ENCODE measurements at places on chromosomes 6 and 20. TPM values are rescaled to one million over a fixed set of nuclear protein-coding genes. Genes with fewer than 3 reads are reported as not detected.

DNA sequence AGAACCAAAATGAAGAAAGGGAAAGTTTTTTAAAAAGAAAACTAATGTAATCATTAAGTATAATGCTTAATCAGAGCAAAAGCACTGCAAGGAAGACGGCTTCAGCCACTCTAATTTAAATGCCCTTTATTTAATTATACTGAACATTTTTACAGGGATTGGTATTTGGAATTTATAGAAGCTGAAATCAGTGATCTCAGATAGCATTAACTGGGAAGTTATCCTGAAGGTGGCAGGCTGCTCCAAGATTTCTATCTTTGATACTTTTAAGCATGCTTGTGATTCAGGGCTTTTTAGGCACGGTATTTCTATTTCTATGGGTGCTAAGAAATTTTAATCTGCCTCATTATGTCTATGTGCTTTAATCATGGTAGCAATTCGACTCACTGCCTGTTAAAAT lies 1.3 kb upstream of the NDUFAF4 start:
- H3K27me3 ChIP-seq: peaks cover 14% of the 10 kb centered on the region
- peaks cover 20% of the 10 kb centered on the region for H3K36me3 ChIP-seq
- no peak overlapping the region for H3K27ac ChIP-seq

DNA sequence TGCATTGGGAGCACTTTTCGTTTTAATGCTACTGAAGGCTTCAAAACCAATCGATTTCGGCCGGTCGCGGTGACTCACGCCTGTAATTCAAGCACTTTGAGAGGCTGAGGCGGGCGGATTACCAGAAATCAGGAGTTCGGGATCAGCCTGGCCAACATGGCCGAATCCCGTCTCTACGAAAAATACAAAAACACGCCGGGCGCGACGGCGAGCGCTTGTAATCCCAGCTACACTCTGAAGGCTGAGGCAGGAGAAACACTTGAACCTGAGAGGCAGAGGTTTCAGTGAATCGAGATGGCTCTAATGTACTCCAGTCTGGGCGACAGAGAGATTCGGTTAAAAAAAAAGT lies 58.4 kb downstream of the TRIM38 start:
- peaks cover 52% of the 10 kb centered on the region for H3K4me1 ChIP-seq
- peak overlapping the region; percentile 100 for H3K27ac ChIP-seq
- peaks cover 2% of the 10 kb centered on the region for H3K36me3 ChIP-seq
- H3K4me3 ChIP-seq: peak overlapping the region; percentile 99
- peak; percentile 79 for DNase-seq

- H3K4me3 ChIP-seq: no peak overlapping the region
- no peak overlapping the region for H3K27ac ChIP-seq
- H3K27me3 ChIP-seq: peaks cover 6% of the 10 kb centered on the region
- H3K36me3 ChIP-seq: no peaks in the 10 kb centered on the region
- no peak for DNase-seq
Observed at GRCh38 chr6:167588920-167589614, 237.6 kb upstream of the AFDN start.

RCAN2 gene
- not detected for total RNA-seq

GRCh38 chr6:144193181-144193580 lies 42.9 kb downstream of the STX11 start:
- no peaks in the 10 kb centered on the region for H3K27me3 ChIP-seq
- DNase-seq: no peak
- H3K4me1 ChIP-seq: peaks cover 1% of the 10 kb centered on the region
- H3K4me3 ChIP-seq: no peak overlapping the region

- H3K27me3 ChIP-seq: no peaks in the 10 kb centered on the region
- no peak for DNase-seq
- no peak overlapping the region for H3K4me3 ChIP-seq
Observed at GRCh38 chr6:95517568-95517967, 59.8 kb upstream of the MANEA start.

NXT1 gene
- 37.8 TPM for total RNA-seq

GRCh38 chr20:50689864-50690649 lies 1.3 kb downstream of the RIPOR3 start:
- H3K27me3 ChIP-seq: peaks cover 36% of the 10 kb centered on the region
- H3K27ac ChIP-seq: no peak overlapping the region
- no peak overlapping the region for H3K4me3 ChIP-seq
- DNase-seq: no peak

GRCh38 chr6:70563530-70563929 lies 3.2 kb upstream of the SDHAF4 start:
- no peak for DNase-seq
- peaks cover 5% of the 10 kb centered on the region for H3K36me3 ChIP-seq
- no peak overlapping the region for H3K4me3 ChIP-seq
- peaks cover 15% of the 10 kb centered on the region for H3K4me1 ChIP-seq
- no peak overlapping the region for H3K27ac ChIP-seq

DNA sequence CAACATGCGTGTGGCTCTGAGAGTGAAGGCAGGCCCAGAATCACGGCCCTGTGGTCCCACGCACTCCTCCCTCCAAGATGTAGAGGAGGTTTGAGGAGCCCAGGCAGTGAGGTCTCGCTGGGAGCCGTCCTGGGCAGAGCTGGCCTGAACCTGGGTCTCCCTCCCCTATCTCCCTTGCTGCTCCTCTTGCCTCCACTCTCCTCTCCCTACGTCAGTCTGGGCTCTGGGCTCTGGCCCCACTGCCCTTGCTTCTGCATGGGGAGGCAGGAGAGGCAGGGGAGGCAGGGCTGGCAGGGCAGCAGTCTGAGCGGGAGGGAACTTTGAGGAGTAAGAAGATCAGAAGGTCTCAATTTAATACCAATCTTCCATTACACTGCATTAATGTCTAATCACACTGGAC lies 375.1 kb downstream of the ZFAND3 start:
- no peak overlapping the region for H3K27ac ChIP-seq
- no peak overlapping the region for H3K4me3 ChIP-seq
- no peaks in the 10 kb centered on the region for H3K36me3 ChIP-seq
- DNase-seq: no peak
- no peaks in the 10 kb centered on the region for H3K27me3 ChIP-seq

DNA sequence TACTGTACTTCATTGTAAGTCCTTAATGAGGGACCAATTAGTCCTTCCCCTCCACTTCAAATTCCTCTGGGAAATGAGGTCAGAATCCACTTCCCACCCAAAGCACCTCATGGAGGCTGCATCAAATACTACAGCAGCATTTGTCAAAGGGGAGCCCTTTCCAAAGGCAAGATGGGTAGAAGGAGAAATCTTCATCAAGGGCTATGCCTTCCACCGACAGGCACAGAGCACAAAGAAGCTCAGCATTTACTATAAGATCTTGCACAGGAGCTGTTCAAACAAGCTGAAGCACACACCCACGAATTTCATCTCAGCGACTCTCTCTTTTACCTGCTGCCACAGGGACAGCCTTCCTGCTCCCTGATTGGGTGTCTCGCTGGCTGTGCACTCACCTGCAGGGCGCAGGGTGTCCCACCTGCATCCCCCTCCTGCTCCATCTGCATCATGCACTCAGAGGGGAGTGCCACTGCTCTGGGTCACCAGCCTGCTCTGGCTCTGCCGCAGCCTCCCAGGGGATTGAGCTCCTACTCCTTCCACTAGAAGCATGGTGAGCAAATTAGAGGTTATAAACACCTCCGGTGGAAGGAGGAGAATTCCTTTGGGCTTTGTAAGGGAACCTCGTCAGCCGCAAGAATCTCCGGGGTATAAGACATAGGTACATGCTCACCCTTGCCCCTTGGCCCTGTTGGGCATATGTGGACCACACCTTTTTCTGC lies 164.5 kb downstream of the ATXN1 start:
- H3K36me3 ChIP-seq: peaks cover 33% of the 10 kb centered on the region
- H3K4me1 ChIP-seq: peaks cover 40% of the 10 kb centered on the region
- no peaks in the 10 kb centered on the region for H3K27me3 ChIP-seq

HLA-DMA gene
- total RNA-seq: 16.2 TPM

GRCh38 chr6:112281821-112282615 lies 27.7 kb upstream of the LAMA4 start:
- no peaks in the 10 kb centered on the region for H3K36me3 ChIP-seq
- DNase-seq: no peak
- no peak overlapping the region for H3K27ac ChIP-seq
- peaks cover 34% of the 10 kb centered on the region for H3K27me3 ChIP-seq

DNA sequence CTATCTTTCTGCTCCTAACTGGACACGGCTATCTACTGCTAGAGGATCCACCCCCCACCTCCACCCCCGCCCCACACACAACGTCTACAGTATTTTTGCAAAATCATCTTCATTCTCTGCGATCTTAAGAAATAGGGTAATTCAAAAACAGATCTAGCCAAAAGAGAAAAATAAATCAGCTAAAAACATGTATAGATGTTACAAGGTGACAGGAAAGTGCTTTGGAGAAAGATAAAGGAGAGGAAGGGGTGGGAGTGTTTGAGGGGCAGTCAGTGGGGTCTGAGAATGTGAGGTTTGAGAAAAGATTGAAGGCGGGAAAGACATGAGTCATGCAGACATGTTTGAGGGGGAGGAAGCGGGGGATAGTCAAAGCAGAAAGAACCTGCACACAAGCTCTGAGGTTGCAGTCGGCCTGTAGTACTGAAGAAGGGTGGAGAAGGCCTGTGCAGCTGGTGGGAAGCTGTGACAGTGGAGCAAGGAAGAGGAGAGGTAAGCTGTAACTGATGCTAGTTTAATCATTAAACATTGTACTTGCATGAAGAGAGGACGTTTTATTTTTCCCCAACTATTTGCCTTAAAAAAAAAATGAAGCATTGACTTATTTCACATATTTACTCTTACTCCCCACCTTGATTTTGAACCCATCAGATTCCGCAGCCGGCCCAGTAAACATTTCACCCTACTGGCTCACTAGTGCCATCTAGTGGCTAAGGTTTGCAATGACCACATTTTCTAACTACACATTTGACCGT lies 332.6 kb downstream of the ADGRB3 start:
- H3K27me3 ChIP-seq: no peaks in the 10 kb centered on the region
- H3K36me3 ChIP-seq: no peaks in the 10 kb centered on the region
- H3K4me3 ChIP-seq: no peak overlapping the region
- H3K4me1 ChIP-seq: peaks cover 4% of the 10 kb centered on the region

DNA sequence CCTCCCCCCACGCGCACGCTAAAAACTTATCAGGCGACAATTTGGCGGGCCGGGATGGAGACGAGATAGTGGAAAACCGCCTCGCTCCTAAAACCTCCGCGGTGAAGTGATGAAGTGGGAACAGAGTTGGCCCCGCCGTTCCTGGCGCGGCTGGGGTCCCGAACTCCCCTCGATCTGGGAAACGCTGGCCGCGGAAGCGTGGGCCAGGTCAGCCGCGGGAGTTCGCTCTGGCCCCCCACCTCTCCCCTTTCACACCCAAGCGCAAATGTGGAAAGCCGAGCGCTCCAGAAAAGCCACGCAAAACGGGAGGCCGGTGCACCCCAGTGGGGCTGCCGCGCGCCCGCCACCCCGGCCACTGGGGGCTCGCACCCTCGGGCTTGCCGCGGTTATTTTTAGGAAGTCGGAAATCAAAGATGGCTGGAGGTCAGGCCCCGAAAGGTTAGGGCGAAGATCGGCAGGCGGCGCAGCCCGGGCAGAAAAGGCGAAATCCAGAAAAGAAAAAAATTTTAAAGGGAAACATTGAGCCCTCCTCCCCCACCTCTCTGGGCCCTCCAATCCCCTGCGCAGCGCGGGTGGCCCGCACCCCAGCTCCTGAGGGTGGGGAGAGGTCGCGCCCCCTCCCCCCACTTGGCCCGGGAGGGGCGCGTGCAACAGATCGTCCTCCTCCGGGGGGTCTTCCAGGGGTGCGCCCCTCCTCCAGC lies 1.0 kb downstream of the SALL4 start:
- DNase-seq: peak; percentile 9
- H3K27me3 ChIP-seq: peaks cover 62% of the 10 kb centered on the region
- H3K27ac ChIP-seq: no peak overlapping the region
- H3K4me1 ChIP-seq: peaks cover 8% of the 10 kb centered on the region
- H3K36me3 ChIP-seq: no peaks in the 10 kb centered on the region

LPA gene
- not detected for total RNA-seq

DNA sequence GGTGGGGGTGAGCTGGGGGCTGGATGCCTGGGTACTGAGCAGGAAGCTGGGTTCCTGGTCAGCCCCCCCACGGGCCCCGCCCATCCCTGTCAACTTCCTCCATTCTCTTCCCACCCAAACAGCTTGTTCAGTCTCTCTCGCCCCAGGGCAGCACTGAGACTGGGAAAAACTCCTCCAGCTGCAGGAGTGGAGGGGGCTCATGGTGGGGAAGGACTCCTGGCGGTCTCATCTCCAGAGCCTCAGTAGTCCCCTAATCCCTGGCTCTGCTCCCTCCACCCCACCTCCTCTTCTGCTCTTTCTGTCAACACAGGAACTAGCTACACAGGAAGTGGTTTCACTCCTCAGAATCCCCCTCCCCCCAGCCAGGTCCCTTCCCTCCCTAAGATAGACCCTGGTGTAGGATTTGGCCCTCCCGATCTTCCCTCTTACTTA lies at the start of gene GPSM3:
TSS of gene GPSM3 (minus strand) at position 36 of the 432 bp plus-strand sequence. CDS start 130 bp downstream, outside the sequence.
- peak; percentile 63 for DNase-seq
- H3K36me3 ChIP-seq: peaks cover 23% of the 10 kb centered on the region
- peak within 1 kb of the TSS; percentile 99 for H3K27ac ChIP-seq
- H3K4me3 ChIP-seq: peak within 1 kb of the TSS; percentile 97

DOK5 gene
- total RNA-seq: 1.4 TPM

DNA sequence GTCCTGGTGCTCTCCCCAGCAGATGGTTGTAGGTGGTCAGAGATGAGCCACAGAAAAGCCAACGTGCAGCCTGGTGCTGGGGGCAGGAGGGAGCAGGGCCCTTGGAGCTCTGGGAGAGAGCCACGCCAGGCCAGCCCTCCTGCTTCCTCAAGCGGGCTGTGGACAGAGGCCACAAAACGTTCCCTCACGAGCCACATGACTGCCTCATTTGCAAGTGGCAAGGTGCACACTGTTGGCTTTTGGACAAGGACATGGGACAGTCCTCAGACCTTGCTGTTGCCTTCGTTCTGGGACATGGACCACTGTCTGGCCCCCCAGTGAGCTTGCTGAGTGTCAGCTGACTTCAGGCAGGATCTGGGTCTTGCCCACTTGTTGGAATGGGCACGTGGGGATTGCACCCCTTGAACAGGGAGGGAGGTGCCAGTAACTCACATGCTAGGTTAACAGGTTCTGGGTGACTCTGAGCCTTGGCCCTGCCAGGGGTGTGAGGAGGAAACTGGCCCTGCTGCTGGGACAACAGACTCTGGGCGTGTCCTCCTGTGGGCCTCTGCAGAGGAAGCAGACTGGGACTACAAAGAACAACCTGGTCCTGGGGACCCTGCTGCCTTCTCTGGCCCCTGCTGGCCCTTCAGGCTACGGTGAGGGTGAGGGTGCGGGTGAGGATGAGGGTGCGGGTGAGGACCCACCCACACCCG lies 2.6 kb downstream of the SLCO4A1 start:
- H3K27ac ChIP-seq: no peak overlapping the region
- peaks cover 37% of the 10 kb centered on the region for H3K4me1 ChIP-seq
- H3K36me3 ChIP-seq: peaks cover 32% of the 10 kb centered on the region
- no peaks in the 10 kb centered on the region for H3K27me3 ChIP-seq
- DNase-seq: no peak
- peak overlapping the region; percentile 79 for H3K4me3 ChIP-seq

GRCh38 chr6:89797317-89797716 lies 22.3 kb downstream of the MDN1 start:
- no peak for DNase-seq
- H3K4me1 ChIP-seq: peaks cover 27% of the 10 kb centered on the region
- no peak overlapping the region for H3K4me3 ChIP-seq
- peaks cover 55% of the 10 kb centered on the region for H3K36me3 ChIP-seq
- no peaks in the 10 kb centered on the region for H3K27me3 ChIP-seq

GRCh38 chr20:46349742-46350056 lies 41.4 kb upstream of the CDH22 start:
- H3K27me3 ChIP-seq: no peaks in the 10 kb centered on the region
- peaks cover 18% of the 10 kb centered on the region for H3K36me3 ChIP-seq
- no peak for DNase-seq
- H3K4me1 ChIP-seq: peaks cover 16% of the 10 kb centered on the region
- H3K4me3 ChIP-seq: no peak overlapping the region
- H3K27ac ChIP-seq: no peak overlapping the region

AVP gene
- total RNA-seq: not detected

C6orf132 gene
- total RNA-seq: 0.18 TPM

PRIM2 gene
- 42.0 TPM for total RNA-seq

CD24 gene
- 1.4 TPM for total RNA-seq

- no peaks in the 10 kb centered on the region for H3K4me1 ChIP-seq
- H3K27ac ChIP-seq: no peak overlapping the region
- H3K36me3 ChIP-seq: no peaks in the 10 kb centered on the region
Observed at GRCh38 chr6:74731931-74732330, 473.9 kb downstream of the COL12A1 start.

VGLL2 gene
- not detected for total RNA-seq

All from activated CD8-positive, alpha-beta T cell treated with anti-CD3 and anti-CD28 coated beads for 36 hours (primary cell).